ENCODE measurements at places on chromosomes 11 and 22.
A peak's percentile ranks its signal among the peaks of the same experiment; 100 is the strongest.

- DNase-seq = no peak
These were observed 20.9 kb downstream of the HPS4 start for GRCh38 chr22:26462641-26463040.

GRCh38 chr11:6799402-6799801 lies at the start of gene OR6A2:
Gene OR6A2 (minus strand): TSS chr11:6799689. CDS start chr11:6795708, 3,981 bp downstream.
- peak; percentile 10 for DNase-seq

- no peak for DNase-seq
These were observed 6.3 kb downstream of the ZDHHC5 start for GRCh38 chr11:57674251-57674650.

GRCh38 chr11:131611322-131611721 lies 240.9 kb downstream of the NTM start:
- no peak for DNase-seq

DNA sequence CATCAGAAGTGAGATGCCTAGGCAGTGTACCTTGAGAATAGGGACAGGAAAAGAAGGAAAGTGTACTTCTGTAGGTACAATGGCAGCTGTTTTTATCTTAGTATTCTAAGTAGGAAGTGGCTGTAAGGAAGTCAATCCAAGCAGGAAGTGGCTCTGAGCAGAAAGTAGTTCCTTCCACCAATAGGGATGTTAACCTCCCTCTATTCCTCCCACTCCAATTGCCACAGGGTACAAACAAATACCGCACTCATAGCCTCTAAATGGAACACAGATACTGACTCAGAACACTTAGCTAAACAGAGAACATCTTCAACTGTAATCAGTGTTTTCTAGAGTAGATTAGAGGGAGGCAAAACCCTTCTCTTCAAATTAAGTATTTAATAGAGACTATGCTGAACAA lies 10.6 kb downstream of the LRRC55 start:
- DNase-seq = no peak

Data from MG63 (cell line).